Left renal cortex interstitium (tissue), 4 donors: ENCODE measurements at places on chromosomes 4 and X.

GRCh38 chrX:114017086-114017485, 566.8 kb upstream of the HTR2C start:
- DNase-seq = no peak

DNA sequence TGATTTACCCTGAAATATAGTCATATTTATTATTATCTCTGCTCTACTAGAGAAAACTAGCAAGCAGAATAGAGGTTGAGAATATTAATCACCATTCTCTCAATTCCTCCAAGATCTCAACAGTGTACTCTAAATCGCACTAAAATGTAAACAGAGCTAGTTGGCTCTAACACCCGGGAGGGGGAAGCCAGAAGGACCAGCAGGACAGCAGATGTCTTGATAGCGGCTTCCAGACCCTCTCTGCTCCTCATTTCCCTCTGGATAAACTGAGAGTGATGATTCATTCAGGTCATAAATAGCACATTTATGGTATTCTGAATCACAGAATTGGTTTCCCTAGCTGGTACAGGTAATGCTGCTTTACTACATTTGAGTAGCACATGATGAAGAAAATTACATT, 82.5 kb downstream of the TBC1D9 start:
- no peak for DNase-seq

DNA sequence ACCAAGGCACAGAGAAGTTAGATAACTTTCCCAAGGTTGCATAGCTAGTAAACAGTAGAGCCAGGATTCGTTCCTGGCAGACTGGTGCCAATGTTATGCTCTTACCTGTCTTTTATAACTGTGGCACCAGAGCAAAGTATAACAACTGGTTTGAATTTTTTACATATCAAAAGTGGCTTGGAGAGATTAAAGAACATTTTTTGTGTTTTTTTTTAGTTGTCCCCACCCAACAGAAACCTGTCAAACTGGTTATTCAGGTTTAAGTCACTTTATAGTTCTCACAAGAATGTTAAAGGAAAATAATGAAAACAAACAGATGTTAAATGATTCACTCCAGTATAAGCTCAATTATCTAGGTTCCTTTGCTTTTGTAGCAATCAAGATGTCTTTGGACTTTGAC, 15.6 kb upstream of the FAM47E start:
- no peak for DNase-seq

DNA sequence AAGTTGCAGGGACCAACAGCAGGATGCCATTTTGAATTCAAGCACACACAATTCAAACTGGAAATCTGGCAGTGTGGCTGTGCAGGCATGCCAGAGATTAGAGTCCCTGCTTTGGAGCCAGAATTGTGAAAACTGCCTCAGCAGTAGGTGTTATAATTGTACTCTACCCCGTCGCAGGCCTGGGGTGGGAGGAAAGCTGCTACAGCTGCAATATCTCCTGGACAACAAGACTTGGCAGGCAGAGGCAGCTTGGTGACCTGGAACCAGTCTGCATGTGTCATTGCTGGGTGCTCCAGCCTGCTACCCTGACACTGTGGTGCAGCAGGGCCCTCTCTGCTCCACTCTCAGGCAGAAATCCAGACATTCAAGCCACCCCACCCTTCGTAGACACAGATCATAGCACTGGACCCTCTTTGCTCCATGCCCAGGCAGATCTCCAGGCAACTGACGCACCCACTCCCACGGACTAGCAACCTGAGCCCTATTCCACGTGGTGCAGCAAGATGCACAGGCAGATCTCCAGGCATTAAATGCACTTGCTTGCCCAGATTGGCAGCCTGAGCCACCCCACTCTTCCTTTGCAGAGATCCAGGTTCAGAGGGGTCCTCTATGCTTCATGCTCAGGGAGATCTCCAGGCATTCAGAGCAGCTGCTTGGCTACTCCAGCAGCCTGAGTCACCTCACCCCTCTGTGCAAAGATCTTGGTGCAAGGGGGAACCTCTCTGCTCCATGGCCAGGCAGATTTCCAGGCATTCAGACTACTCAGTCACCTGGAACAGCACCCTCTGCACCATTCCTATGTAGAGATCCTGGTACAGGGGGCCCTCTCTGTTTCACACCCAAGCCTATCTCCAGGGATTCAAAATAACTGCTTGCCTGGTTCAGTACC, 140.5 kb downstream of the LRBA start:
- DNase-seq = no peak

GRCh38 chr4:53592686-53593501, 1.6 kb upstream of the LNX1 start:
- no peak for DNase-seq
